ENCODE measurements at places on chromosomes 3 and 15.

- DNase-seq: no peak
Measured at GRCh38 chr15:73922186-73923151, 3.8 kb upstream of the LOXL1 start.

DNA sequence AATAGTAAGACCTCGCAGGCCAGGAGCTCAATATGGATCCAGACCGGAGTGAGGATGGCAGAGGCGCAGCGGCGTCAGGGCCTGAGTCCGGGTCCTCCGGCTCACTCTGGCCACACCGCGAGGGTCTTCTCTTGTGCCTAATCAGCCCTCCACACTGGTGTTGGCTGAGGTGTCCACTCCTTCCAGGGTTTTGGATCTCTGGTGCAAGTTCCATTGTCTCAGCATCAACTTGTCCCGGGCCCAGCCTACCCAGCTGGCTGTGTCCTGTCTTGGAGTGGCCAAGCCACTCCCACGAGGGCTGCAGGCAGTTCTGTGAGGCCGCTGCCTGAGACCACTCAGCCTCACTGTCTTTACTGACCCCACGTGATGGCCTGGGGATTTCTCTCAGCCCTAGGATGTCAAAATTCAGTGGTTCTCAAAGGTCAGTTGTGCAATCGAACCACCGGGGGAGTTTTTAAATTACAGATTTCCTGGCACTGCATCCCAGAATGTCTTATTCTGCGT is 12.6 kb upstream of the GOLGA6L7 start:
- no peak for DNase-seq

DNA sequence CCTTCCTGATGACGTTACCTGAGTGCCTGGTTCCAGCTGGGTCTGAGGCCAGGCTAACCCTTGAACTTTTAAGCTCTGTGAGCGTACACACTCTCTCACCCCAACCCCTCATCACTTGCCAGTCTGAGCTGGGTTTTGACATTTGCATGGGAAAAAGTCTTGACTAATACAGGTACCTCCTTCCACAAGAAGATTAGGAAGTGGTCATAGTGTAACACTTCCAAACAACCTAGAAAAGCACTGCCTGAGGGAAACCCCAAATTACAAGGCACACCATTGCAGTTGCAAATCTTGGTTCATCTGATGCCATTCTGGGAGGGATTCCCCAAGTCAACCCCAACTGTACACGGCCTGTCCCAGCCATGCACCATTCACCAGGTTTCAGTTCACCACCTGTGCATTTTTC is 499.8 kb downstream of the FOXP1 start:
- DNase-seq: no peak

GRCh38 chr3:130894130-130894985 is 474 bp downstream of the ATP2C1 start:
- DNase-seq: peak; percentile 68
